ENCODE measurements at places on chromosomes 2 and 18.

DNA sequence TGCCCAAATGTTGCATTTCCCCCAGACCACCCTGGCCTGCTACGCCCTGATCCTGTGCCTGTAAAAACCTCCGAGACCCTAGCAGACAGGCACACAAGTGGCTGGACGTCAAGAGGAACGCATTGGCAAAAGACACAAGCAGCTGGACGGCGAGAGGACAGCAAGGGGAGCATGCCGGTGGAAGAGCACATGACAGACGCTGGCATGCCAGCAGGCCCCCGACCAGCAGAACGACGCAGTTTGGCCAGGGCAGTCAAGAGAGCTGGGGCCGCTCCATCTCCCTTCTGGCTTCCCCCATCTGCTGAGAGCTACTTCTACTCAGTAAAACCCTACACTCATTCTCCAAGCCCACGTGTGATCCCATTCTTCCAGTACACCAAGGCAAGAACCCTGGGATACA is 42.1 kb downstream of the SAP130 start:
- no peak for DNase-seq

DNA sequence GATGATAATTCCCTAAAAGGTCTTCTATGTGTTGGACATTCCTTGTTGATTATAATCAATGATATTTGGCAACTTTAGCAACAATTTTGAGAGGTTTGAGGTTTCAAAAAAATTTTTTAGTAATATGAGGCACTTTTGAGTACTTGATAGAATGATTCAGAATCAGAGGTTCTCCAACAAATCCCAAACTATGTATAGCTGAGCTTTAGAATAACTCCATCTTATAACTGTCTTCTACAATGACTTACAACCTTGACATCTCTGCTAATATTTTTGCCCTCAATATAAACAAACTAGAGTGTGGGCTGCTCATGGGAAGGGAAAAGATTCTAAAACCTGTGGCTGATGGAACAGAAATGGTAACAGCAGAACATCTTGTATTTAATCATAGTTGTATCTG is 21.5 kb upstream of the SERPINB7 start:
- no peak for DNase-seq

DNA sequence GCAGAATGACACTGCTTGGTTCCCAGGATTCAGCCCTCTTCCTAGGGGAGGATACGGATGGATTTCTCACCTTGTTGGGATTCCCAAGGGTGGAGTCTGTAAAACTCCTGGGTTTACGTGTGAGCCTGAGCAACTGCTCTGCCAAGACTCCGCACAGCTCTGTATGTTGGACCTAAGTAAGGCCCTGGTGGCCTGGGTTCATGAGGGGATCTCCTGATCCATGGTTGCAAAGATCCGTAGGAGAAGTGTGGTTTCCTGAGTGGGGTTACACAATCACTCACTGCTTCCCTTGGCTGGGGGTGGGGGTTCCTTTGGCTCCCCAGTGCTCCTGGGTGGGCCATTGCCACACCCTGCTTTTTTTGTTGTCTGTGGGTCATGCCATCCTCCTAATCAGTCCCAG is 37.7 kb downstream of the ANKRD12 start:
- DNase-seq: no peak

DNA sequence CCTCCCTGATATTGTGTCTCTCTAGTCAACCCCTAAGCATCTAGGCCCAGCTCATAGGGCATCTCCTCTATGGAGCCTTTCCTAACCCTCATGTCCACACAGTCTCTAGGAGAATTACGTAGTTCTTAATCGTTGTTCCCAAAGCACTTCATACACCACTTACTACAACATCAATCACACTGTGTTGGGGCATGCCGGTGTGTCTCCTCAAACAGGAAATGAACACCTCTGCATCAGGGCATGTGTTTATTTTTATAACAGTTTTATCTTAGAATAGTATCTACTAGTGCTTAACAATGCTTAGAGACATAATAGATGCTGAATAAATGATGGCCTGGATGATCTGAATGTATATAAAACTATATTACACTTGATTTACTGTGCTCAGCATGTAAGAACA is 19.7 kb downstream of the CYP1B1 start:
- no peak for DNase-seq

- no peak for DNase-seq
Measured at GRCh38 chr18:30679285-30679930, 363.1 kb downstream of the DSC3 start.

DNA sequence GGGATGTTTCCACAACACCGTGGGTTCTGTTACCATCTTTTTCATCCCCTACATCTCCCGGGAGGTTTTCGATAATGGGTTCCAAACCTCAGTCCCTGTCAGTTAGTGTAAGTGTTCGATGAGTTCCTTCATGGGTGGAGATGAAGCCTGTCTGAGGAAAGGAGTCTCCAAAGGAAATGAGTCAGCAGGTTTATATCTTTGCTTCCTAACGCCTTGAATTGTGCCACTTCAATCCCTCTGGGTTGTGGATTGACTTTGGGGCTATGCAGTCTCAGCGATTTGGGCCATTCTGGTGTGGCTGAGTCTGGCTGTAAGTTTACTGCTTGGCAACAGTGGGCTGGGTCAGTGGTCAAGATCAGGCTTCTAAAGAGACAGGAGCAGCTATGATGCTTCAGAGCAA is 1.2 kb downstream of the SERPINB5 start:
- no peak for DNase-seq

- DNase-seq: no peak
Measured at GRCh38 chr18:68940754-68941153, 142.9 kb downstream of the CCDC102B start.

All from right renal pelvis (tissue), 4 donors.